M059J (cell line): ENCODE measurements at places on chromosomes 1 and 21. TPM values are rescaled to one million over a fixed set of nuclear protein-coding genes. Genes with fewer than 3 reads are reported as not detected.

GRCh38 chr1:207702317-207702716, 49.5 kb upstream of the CD46 start:
- no peak for DNase-seq

DNA sequence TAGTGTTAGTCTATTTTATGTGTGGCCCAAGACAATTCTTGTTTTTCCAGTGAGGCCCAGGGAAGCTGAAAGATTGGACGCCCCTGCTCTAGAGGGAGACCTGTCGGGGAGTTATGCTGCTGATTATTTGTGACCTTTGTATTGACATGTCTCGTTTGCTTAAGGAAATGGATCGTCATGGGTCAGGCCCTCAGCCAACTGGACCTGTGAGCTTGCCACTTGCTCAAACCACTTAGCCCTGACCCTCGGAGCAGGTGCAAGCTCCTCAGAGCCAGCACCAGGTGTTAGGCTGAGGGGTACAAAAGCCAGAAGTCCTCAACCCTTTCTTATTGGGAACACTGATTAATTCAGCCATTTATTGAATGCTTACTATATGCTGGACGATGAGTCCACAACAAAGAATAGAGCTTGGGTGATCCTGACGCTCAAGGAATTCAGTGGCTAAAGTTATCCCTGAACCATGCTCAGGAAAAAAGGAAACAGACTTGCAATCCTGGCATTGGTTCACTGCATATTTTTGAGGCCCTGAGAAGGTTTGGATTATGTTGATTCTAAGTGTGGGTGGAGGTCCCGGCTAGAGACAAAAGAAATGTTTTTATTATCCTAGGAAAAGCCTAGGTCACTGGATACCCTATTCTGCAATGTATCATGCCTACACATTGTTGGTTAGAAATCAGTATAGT, 19.0 kb downstream of the TGFB2 start:
- DNase-seq = no peak

DNA sequence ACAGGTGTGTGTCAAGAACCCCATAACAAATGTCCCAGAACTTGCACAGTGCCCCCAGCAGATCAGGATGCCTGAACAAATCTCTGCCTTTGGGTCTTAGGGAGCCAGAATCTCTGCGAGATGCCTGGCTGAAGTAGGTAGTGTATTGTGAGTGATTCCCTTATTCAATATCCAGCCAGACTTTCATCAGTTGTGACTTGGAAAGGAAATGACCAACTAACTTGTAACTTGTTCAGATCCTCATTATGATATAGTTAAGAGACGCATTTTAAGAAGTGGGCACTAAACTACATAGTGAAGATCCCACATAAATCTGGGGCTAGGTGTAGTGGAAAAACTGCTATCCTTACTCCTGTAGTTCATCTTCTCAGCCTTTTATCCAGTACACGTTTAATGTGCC, 11.8 kb downstream of the OLIG2 start:
- DNase-seq = no peak

GRCh38 chr1:205935869-205936268, 7.4 kb downstream of the SLC26A9 start:
- DNase-seq = no peak

DNA sequence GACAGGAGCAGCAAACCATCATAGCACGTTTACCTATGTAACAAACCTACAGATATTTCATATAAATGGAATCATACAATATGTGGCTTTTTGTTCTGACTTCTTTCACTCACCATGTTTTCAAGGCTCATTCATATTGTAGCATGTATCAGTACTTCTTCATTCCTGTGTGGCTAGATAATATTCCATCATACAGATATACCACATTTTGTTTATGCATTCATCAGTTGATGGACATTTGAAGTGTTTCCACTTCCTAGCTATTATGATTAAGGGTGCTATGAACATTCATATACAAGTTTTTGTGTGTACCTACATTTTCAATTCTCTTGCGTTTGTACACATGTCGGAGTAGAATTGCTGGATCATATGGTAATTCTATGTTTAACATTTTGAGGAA, 90.1 kb downstream of the CDC42BPA start:
- DNase-seq = no peak

- DNase-seq = no peak
Observed at GRCh38 chr1:16321176-16321867, 31.0 kb downstream of the FBXO42 start.

GRCh38 chr1:115729756-115730155, 38.8 kb downstream of the CASQ2 start:
- no peak for DNase-seq

DNA sequence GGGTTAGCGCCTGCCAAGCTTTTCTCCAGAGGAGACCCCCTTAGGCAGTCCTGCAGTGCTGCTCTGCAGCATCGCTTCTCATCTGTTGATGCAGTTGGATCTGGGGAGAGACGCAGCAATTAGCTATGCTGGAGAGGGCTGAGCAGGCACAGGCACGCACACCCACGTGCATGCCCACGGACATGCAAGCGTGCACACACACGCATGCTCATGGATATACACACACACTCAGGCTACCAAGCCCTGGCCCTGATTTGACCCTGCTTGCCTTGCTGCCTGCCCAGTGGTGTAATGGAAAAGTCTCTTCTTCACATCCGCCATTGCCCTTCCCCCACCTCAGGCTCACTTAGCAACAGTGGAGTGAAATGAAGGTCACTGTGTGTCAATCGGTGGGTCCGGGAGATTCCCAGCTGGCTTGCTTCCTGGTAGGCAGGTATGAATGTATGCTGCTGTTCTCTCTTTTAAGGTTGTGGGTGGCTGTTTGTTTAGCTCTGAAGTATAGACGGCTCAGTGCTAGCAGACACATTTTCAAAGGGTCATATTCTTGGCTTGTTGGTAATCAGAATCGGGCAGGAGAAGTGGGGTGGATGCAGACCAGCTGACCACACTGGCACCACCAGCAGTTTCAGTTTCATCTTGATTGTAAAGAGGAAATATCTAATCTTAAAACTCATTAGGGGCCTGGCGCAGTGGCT, 9.5 kb downstream of the ATP1B1 start:
- peak; percentile 52 for DNase-seq

The KCNE1 gene
- 0.32 TPM in 1 of 2 replicates, not detected in the other for total RNA-seq

The IFI6 gene
- 3,501 and 4,716 TPM in 2 replicates for total RNA-seq

The TFAP2E gene
- not detected in 2 replicates for total RNA-seq

The SLC45A3 gene
- total RNA-seq = 4.4 and 7.8 TPM in 2 replicates

The SSR2 gene
- 1,065 and 1,666 TPM in 2 replicates for total RNA-seq

The CFHR1 gene
- total RNA-seq = not detected in 2 replicates

The TAF12 gene
- 41.4 and 49.3 TPM in 2 replicates for total RNA-seq
